ENCODE measurements at places on chromosomes 11 and 22.

DNA sequence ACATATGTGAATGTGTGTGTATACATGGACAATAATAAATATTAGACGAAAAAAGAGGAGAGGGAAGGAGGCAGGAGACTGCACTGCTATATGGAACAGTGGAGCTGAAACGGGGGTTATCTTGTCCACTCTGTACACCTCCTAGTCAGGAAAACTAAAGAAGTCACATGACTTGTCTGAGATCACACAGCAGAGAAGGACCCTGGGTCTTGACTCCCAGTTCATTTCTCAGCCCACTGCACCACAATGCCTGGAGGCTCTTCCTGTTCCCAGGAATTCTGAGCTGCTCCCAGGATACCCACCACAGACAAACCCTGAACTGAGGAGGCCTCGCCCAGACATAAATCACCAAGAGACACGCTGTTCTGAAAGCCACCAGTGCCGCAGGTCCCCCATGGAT is 349.6 kb downstream of the CTTN start:
- no peak for DNase-seq

DNA sequence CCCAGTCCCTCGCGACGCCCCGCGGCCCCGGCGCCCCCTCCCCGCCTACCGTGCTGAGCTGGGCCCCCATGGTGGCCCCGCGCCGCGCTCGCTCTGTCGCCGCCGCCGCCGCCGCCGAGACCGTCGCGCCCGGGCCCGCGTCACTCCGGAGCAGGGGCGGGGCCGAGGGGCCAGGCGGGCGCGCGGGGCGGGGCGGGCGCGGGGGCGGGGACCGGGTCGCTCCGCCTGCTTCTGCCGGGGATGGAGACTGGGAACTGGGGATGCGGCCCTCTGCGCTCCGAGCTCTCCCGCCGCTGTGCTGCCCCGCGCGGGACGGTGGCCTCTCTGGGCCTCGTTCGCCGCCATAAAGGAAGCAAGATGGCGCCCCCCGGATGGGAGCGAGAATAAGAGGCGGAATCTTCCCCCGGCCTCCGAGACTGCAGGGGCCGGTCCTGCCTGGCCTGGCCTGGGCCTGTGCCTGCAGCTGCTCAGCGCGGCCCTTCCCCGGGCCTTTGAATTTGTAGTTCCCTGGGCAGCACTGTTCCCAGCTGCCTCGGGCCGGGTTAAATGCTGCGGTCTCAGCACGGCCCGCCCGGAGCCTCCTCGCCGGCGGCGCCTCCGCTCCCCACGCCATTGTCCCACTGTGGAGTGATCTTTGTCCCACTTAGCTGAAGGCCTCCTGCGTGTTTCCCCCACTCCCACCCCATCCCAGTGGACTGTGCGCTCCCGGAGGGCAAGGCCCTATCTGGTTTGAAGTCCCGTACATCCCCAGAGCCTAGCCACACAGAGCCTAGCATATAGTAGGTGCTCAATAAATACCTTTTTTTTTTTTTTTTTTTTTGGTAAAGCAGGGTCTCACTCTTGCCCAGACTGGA is at the start of gene CYB5R3:
CYB5R3 (minus strand) TSS at position 147 of the 854 bp plus-strand sequence; CDS start at position 70, 77 bp downstream.
- DNase-seq: peak; percentile 83

DNA sequence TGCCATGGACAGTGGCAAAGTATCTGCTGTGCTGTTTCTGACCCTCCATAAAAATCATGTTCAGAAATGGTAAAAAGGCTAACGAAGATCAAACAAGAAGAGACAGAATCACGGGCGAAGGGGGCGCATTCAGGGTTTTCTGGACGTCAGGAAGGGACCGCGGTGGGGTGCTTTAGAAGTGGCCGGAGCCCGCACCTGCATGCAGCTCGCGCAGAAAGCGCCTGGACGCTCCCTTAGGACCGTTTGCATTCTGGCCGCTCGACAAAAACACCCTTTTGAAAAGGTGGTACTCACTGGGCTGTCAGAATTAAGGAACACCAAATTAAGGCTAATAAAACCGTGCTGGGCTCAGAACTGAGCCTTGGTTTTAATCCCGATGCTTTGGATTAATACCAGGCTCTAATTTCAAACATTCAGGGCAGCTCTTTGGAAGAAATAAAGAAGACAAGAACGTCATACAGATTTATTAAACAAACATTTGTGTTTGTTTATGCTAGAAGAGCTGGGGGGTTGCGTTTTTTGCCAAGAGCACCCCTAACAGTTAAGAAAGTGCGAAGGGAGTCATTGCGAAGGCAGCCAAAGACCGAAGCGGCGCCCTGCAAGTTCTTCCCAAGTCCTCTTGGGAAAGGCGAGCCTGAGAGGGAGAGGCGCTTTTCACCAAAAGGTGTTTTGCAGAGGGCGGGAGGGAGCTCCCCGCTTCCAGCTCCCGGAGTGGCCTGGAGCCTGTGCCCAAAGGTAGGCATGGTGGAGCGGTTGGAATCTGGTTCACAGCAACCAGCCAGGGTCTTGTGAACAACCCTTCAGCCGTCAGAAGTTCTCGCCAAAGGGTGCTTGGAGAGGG is 47.7 kb upstream of the DBX1 start:
- no peak for DNase-seq

GRCh38 chr11:17273668-17274282 is 2.8 kb upstream of the NUCB2 start:
- DNase-seq: no peak

GRCh38 chr22:39110631-39111561 is 13.9 kb downstream of the APOBEC3H start:
- DNase-seq: no peak

GRCh38 chr11:78806214-78807004 is 231.7 kb upstream of the NARS2 start:
- DNase-seq: no peak

DNA sequence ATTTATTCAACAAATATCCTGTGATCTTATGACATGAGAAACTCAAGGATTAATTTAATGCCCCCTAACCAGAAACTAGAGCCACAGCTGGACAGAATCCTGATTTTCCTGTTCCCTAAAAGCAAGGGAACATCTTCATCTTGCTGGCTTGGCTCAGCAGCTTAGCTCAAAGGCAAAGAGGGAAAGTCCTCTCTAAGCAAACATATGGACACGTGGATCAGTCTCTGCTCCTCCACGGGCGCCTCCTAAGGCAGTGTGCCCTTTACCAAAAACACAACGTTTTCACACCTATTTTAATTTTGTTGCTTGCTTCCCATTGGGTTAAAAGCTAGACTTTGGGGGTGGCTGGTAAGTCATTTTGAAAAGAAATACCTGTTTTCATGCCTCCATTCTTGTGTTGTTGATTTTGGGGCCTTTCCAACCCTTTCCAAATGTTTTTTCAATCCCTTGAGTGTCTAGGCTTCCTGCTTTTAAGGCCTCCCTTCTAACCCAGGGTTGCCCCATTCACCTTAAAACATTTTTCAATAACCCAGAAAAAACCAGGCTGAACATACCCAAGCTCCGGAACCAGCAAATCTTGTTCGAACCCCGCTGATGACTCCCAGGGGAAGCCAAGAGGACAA is 15.5 kb downstream of the SLC1A2 start:
- no peak for DNase-seq

- DNase-seq: no peak
Observed at GRCh38 chr11:69576069-69576782, 64.7 kb upstream of the CCND1 start.

- DNase-seq: no peak
Observed at GRCh38 chr11:33452836-33453624, 195.8 kb downstream of the HIPK3 start.

DNA sequence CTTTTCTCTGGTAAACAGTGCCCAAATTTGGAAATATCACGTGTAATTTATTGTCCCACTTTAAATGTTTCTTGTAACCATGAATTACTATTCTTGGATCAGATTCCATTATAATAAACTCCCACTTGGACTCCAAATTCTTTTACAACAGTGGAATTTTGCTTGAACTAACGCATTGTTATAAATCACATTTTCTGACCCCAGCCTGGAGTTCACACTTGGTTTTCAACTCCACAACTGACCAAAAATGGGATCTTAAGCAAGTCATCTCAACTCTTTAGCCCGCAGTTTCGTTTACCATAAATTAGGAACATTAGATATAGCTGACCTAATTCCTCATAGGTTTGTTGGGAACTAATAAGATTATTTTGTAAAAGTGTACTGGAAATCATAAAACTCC is 336.8 kb upstream of the NCAM1 start:
- no peak for DNase-seq

DNA sequence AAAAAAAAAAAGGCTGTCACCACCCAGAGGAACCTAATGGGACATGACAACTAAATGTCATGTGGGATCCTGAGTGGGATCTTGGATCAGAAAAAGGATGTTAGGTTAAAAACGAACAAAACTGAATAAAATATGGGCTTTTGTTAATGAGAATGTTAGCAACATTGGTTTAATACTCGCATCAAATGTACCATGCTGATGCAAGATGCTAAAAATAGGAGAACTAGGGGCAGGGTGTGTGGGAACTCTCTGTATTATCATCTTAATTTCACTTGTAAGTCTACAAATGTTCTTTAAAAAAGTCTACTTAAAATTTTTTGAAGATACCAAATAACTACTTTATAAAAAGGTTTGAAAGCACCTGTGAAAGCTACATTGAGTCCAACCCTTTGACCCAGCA is 88.8 kb upstream of the PRR5 start:
- DNase-seq: no peak

DNA sequence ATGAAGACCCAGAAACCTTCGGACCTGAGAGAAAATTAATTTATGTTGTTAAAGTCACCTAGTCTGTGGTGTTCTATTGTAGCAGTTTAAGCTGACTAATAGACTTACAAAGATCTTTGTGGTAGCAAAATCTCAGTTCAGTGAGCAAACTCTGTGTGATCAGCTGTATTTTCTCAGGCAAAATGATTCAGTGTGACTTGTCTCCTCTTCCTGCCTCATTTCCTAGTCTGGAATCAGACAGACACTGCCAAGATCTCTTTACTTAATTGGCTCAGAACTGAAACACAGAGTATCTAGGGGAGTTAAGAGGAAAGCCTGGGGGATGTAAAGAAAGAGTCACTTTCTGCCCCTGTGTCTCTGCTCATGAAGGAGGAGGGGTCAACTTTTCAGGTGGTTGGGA is 564.7 kb downstream of the KCNA4 start:
- DNase-seq: no peak

DNA sequence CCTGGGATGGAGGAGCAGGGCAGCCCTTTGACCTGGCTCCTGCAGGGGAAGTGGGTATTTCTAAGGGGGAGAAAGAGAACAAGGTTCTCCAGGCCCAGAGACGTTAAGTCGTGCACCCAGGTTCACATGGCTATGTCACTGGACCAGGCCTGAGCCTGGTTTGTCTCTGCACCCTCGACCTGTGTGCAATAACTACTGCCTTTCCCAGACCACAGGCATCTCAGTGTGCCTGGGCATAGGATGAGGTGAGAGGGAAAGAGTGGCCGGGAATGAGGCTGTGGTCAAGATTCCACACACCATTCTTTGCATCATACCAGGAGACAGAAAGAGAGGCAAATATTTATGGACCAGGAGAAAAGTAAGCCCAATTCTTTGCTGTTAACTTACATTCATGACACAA is 66.8 kb downstream of the PRR5L start:
- DNase-seq: no peak

DNA sequence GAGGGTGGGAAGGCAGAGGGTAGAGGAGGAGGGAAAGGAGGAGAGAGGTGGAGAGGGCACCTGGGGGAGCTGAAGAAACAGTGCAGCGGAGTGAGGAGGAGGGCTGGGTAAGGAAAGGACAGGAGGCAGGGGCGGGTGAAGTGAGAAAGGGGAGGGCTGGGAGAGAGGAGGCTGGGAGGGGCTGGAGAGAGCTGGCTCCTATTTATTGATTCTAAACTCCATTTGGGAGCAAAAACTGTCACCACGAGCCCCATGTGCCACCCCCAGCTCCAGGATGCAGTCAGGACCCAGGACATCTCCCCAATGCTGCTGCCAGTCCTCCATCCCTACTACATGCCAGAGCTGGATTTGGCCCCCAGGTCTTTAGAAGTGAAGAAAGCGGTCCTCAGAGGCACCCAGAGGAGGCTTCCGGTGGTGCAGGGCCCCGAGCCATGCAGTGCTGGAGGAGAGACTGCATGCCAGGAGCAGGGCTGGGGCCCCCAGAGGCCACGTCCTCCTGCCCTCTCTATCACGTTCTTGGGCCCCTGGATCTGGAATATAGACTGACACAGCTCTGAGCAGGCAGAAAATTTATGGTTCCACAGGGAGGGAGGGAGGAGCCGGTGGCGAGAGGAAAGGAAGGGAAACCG is 53.7 kb downstream of the SLC22A12 start:
- no peak for DNase-seq

DNA sequence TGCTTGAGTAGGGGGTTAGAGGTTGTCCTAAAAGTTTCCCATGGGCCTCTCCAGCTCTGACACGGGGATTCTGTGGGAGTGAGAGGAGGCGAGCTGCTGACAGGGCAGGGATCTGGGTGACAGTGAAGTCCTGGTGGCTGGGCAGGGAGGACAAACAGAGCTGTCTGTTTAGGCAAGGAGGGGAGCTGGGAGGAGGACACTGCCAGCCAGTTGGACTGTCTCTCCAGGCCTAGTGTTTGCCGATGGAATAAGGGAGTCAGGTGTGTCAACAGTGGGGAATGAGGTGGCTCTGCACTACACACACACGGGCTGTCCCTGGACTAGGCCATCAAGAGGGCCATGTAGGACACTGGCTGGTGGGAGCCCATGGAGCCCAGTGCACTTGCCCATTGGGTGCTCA is 20.6 kb upstream of the SYT7 start:
- DNase-seq: no peak

- DNase-seq: no peak
Observed at GRCh38 chr22:38262051-38262795, 10.6 kb downstream of the TMEM184B start.

DNA sequence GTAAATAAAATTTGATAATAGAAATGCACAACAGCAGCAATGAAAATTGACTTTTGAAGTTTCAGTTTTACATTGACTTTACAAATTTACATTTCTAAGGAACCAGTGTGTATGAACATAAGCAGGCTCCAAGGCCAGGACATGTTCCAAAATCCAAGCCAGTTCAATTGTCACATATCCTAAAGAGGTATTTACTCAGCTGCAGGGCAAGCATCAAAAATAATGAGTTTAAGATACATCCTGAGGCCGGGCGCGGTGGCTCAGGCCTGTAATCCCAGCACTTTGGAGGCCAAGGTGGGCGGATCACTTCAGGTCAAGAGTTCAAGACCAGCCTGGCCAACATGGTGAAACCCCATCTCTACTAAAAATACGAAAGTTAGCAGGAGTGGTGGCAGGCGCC is 39.0 kb upstream of the AKIP1 start:
- DNase-seq: no peak

- no peak for DNase-seq
Observed at GRCh38 chr22:39679652-39680051, 109.1 kb downstream of the CACNA1I start.

DNA sequence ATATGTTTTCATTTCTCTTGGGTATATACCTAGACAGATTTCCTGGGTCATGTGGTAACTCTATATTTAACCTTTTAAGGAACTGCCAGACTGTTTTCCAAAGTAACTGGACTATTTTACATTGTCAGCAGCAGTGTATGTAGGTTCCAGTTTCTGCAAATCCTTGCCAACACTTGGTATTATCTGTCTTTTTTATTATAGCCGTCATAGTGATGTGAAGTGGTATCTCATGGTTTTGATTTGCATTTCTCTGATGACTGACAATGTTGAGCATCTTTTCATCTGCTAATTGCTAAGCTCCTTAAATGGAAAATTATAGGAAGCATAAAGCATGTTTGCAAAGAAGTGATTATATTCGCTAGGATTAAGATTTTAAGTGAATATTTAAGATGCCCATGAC is 13.9 kb downstream of the NNMT start:
- no peak for DNase-seq
